ENCODE measurements at places on chromosomes 5 and 9.

DNA sequence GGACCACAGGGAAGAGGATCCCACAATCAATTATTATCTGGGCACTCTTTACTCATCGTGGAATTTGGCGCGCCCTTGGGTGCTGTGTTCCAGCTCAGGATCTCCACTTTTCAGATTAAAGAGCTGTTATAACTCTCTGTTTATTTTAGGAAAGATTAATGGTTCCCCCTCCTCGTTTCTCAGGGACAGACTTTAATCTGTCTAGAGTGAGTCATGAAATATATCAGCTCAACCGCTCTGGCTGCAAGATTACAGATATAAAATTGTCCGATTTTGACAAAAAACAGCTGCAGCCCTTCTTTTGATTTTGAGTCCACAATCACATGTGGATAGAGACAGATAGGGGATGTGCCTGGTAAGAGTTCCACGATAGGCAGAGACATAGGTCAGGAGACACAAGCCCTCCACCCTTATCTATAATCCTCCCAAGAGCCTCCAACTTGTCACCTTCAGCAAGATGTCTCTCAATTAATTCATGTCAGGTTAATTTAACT is 77.6 kb upstream of the ANKRD55 start:
- no peak for DNase-seq

DNA sequence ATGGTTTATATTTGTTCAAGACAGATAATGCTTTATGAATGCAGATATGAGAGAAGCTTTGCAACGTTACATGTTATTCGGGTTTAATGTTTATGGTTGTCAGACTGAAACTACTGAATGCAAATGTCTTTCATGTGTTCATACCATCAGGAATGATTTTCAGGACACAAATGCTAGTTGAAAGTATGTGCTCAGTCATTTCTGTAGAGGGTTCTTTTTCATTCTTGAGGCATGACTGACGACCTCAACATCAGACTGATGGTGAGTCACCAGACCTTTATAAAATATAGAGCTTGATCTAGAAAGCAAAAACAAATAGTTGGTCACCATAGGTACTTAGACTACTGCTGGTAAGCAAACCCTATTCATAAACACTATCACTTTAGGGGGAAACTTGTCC is 287.3 kb upstream of the NUDT12 start:
- DNase-seq = no peak

- no peak for DNase-seq
Measured at GRCh38 chr9:136081826-136082495, 13.1 kb downstream of the NACC2 start.

GRCh38 chr5:159503236-159503635 is 172.9 kb upstream of the IL12B start:
- DNase-seq = no peak

GRCh38 chr5:83026930-83027687 is 50.1 kb downstream of the TMEM167A start:
- no peak for DNase-seq

- no peak for DNase-seq
Measured at GRCh38 chr5:23977997-23978396, 470.6 kb downstream of the PRDM9 start.

- no peak for DNase-seq
Measured at GRCh38 chr9:125889476-125890419, 142.6 kb downstream of the PBX3 start.

DNA sequence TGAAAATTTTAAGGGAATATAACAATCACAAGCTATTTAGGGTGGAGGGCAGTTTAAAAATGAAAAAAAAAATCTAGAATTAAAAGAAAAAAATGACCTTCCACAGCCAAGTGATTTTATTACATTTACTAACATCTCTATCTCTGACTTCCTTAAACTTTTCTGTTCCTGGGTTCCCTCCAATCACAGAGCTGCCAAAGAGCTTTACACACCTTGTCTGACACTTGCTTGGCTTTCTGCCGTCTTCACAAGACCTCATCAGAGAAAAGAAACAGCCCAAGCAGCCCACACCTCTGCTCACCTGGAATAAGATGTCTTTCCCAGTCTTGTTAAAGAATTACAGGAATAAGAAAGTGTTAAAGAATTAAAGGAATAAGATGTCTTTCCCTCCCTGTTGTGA is 38.9 kb downstream of the PSMB7 start:
- no peak for DNase-seq

DNA sequence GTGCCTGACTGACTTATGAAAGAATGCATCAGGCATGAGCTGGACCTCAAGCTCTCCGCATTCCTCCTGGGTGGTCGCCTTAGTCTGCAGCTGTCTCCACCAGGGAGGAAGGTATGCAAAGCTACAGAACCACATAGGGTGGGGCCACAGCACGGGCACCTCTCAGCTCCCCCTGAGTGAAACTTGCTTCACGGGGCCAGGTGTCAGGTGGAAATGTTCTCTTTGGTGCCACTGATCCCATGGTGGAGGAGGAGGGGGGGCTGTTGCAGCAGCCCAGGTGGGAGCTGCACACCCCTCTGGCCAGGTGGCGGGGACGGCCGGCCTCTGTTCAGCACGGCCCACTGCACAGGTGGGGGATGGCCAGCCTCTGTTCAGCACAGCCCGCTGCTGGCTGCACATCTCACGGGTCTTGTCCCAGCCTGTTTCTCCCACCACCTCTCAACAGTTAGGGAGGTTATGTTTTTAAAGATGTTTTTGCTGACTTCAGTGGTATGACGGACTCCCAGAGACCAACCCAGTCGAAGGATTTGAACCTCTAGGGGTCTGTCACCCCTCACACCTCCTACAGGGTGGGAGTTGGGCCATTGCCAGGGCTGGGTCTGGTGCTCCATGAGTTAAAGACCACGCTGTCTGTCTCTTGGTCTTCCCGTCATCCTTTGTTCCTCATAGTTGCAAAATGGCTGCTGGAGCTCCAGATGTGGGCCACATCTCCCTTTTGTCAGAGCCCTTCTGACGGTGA is 34.3 kb downstream of the MRPL36 start:
- no peak for DNase-seq

DNA sequence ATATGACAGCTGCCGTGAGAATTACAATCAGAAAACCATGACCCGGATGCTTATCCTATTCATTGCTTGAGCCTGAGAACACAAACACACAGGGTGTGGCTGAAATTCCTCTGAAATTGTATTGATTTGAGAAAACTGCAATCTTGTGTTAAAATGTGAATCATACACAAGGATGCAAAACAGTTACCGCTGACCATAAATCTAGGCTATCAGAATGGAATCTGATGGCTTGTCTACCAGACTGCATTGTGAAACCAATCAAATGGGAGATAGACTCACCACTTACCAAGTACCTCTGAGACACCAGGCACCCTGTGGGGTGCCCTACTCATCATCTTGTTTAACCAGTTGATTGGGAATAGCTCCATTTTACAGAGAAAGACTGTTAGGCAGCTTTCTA is 188.7 kb upstream of the MSX2 start:
- DNase-seq = no peak

DNA sequence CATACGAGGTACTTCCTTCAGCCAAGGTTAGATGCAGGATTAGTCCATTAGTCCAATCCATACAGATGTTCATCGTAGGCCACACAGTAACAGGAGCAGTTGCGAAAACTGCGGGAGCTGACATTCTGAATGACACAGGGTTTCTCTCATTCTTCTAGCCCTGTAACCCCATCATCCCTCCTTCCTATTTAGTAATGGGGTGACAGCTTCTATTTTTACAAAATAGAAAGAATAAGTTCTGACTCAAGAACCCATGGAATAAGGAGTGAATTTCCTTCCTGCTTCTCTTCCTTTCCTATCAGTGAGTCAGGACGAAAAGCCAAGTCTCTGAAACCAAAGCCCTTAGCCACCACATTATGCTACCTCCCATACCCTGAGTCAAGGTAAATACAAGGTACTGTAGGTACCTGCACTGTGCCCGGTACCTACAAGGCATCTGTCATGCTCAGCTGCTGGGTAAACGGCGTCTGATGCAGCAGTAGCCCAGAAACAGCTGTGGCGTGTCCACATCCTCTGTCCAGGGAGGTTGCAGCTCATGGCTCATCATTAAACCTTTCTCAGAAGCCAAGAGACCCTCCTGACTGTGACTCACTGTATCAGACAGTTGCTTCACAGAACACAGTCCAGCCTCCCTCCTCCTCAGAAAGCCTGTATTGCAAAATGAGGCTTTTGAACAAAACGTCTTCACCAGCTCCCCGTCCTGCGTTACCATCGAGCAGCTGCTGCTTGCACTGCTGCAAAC is 84.2 kb downstream of the ESM1 start:
- no peak for DNase-seq

- DNase-seq = no peak
Measured at GRCh38 chr9:5382479-5382878, 42.8 kb upstream of the RLN1 start.

- peak; percentile 25 for DNase-seq
Measured at GRCh38 chr9:122229485-122229837, 704 bp upstream of the LHX6 start.

DNA sequence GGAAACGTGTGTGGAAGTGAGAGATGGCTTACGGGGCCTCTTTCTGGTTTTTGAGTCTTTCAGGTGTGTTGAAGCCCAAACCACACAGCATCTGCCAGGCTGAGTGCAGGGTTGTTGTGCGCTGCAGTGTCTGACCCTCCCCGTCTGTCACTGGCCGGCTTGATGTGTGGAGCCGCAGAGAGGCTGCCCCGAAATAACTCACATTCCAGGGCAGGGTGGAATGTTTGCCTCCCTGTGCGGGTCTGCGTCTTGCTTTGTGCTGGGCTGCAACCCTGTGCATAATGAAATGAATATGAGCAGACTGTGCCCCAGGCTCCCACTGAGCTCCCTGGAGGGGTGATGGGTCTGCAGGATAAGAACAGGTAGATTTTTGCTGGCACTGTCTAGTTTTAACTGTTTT is 9.9 kb upstream of the PLEKHG4B start:
- DNase-seq = no peak

DNA sequence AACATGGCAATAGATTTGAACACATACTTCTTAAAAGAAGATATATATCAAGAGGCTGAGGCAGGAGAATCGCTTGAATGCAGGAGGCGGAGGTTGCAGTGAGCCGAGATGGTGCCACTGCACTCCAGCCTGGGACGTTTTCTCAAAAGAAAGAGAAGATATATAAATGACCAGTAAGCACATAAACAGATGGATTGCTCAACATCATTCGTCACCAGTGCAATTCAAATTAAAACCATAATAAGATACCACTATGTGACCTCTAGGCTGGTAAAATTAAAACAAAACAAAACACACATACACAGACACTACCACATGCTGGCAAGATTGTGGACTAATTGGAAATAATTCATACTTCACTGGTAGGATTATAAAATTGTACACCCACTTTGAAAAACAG is 5.3 kb upstream of the TXN start:
- no peak for DNase-seq

GRCh38 chr9:31084350-31084749 is 1300.1 kb upstream of the ACO1 start:
- no peak for DNase-seq

GRCh38 chr9:1171546-1171945 is 121.4 kb downstream of the DMRT2 start:
- DNase-seq = no peak

GRCh38 chr5:94329115-94329514 is 289.3 kb downstream of the KIAA0825 start:
- DNase-seq = no peak

DNA sequence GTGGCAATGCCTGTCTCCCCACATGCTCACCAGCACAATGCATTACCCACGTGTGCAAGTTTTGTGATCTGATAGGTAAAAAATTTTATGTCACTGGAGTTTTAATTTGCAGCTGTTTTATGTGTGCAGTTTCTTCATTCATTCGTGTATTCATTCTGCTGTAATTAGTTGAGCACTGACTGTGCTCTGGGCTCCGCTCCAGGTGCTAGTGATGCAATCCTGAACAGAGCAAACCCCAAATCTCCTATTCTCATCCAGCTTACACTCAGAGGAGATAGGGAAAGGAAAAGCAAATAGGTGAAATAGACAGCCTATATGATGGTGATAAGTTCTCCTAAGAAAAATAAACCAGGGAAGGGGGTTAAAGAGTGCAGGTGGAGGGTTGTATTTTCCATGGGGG is 148.4 kb downstream of the TENT4A start:
- no peak for DNase-seq

GRCh38 chr5:133994990-133995333 is 9.8 kb downstream of the VDAC1 start:
- DNase-seq = no peak

DNA sequence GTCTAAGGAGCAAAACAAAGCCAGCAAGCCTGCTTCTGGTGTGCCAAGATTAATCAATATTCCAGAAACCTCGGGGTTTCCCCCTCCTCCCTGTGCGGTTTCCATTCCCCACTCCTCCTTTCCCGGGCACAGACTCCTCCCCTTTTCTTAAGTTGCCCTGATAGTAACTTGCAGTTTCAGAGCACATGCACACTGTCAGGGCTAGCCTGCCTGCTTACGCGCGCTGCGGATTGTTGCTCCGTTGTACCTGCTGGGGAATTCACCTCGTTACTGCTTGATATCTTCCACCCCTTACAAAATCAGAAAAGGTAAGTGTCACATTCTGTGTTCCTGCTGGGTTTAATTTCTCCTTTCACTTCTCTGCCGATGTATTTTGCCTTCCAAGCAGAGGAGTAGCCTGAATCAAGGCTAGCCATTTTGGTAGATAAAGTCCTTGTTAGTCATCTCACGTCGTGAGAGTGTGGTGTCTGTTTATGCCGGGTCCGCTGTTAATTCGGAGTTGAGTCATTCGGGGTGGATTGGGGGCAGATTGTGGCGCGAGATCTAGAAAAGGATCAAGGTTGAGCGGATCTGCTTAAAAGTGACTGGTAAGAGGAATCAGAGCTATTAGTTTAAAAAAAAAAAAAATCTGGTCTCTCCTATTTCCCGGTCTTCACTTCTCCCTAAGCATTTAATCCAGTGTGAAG is at the start of gene SLC1A3:
Gene SLC1A3 (plus strand): TSS at position 179 of the 686 bp plus-strand sequence. CDS start 1,818 bp downstream, outside the sequence.
- peak; percentile 54 for DNase-seq

DNA sequence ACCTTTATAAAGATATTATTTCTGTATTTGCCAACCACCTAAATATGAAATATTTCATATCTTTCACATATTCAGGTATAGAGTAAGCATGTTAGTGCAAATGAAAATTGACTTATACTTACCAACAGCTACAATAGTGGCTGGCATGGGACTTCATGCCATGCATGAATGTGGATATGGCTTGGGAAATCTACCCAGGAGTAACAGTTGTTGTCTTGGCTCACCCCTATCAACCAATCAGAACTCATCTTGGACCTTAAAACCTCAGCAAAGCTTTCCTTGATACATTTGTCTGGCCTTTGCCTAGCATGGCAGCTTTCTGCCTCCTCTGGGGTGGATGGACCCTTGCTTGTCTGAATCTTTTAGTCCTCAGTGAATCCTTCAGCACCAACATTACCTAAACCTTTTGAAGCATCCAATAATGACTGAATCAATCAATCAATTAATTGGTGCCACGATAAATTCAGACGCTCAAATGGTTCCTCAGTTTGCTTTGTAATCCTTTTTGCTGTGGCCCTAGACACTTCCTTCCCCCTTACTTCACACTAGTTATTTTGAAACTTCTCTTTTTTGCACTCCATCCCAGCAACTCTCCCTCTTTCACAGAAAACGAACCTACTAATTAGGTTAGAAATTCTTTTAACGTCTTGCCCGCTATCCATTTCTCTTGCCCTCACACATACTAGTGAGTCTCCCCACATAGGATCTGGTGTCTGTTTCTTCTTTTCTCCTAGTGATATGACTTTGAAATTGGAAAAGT is 132.3 kb upstream of the ZNF608 start:
- DNase-seq = no peak

Data from NCI-H526 treated with DMSO at 0.1 percent for 48 hours (cell line).